Natural killer cell (primary cell): ENCODE measurements at places on chromosomes 6 and 20. TPM values are rescaled to one million over a fixed set of nuclear protein-coding genes. Genes with fewer than 3 reads are reported as not detected.

OR2B6 gene
- total RNA-seq: not detected

MRPL14 gene
- 16.2 TPM for total RNA-seq

DNA sequence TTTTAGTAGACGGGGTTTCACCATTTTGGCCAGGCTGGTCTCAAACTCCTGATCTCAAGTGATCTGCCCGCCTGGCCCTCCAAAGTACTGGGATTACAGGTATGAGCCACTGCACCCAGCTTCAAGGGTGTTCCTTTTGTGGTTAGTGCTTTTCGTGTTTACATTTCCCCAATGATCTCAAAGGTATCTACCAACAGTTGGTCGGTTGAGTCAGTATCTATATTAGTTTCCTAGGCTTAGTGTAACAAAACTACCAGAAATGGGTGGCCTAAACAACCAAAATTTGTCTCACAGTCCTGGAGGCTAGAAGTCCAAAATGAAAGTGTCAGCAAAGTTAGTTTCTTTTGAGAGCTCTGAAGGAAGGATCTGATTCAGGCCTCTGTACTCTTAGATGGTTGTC, 30.1 kb downstream of the CASP8AP2 start:
- H3K4me1 ChIP-seq: no peaks in the 10 kb centered on the region
- no peak overlapping the region for H3K27ac ChIP-seq
- H3K4me3 ChIP-seq: no peak overlapping the region
- no peak for DNase-seq

DNA sequence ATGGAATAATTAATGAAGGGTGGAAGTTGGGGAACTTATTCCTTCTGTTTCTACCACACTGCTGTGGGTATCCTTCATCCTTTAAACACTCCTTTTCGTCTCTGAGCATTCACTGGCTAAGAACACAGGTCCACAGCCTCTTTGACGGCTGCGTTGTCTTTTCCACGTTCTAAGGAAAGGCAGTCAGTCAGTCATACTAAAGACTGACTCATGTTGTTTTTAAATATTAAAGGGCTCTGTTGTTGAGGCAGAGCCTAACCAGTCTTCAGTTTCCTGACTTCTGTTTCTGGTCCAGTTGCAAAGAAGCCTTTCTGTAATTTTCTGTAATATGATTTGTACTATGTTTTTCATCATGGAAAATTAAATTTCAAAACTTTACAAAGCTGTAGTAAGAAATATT, 48.0 kb downstream of the UST start:
- H3K27ac ChIP-seq: no peak overlapping the region
- no peaks in the 10 kb centered on the region for H3K36me3 ChIP-seq
- DNase-seq: no peak
- peaks cover 15% of the 10 kb centered on the region for H3K4me1 ChIP-seq
- no peak overlapping the region for H3K4me3 ChIP-seq

DNA sequence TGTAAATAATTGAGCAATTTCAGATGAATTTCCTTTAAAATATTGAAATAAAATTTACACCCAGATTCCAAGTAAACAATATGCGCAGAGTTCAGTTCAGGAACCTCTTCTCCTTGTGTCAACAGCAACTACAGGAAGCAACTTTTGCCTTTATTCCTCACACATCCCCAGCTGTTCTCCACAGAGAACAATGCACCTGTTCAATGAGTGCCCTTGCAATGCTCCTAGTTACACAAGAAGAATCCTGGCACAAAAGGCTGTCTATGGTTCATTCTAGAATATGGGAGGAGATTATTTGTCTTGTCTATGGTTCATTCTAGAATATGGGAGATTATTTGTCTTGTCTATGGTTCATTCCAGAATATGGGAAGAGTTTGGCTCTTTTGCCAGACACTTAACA, 454.9 kb downstream of the BTBD3 start:
- no peak overlapping the region for H3K4me3 ChIP-seq
- H3K27ac ChIP-seq: no peak overlapping the region
- no peaks in the 10 kb centered on the region for H3K27me3 ChIP-seq

GRCh38 chr20:17969884-17970409, 1.1 kb downstream of the MGME1 start:
- H3K36me3 ChIP-seq: no peaks in the 10 kb centered on the region
- peak overlapping the region; percentile 88 for H3K4me3 ChIP-seq
- H3K27me3 ChIP-seq: no peaks in the 10 kb centered on the region
